Activated B cell treated with CpG ODN at 0.5 μM for 24 hours (primary cell): ENCODE measurements at places on chromosomes 2 and 18.

DNA sequence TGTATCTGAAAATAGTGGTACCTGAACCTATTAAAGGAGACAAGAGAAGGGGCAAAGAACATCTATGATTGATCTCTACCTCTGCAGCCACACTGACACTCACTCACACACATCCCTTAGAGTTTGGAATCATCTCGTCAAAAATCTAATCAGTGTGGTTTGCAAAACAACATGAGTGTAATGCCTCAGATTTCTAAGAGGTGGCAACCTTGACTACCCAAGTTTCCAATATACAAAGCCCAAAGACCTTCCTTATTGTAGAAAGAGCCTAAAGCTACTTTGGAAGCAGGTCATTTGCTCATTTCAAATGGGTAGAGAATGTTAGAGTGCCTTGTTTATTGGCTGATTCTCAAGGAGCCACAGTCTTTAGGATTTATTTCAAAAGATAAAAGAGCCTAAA, 444.9 kb downstream of the ARHGAP15 start:
- DNase-seq: no peak

GRCh38 chr2:230981704-230982103, 14.2 kb upstream of the SPATA3 start:
- DNase-seq: no peak

DNA sequence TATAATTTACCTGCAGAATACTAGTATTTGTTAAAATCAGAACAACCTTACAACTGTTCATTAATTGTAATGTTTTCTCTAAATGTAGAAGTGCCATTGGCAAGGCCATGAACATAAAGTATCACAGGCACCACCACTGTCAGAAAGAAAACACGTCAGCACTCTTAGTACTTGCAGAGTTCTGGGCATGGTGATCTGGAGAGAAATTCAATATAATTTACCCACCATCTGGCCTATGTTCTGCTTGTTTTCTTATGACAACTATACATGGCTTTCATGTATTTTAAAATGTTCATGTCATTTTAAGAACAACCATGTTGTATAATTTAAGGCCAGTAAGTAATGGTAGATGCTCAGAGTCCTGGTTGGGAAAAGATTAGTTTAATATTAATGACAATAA, 114.2 kb upstream of the SULT1C3 start:
- no peak for DNase-seq

- DNase-seq: no peak
Observed at GRCh38 chr2:166372046-166372445, 3.7 kb downstream of the SCN9A start.

- DNase-seq: no peak
Observed at GRCh38 chr2:46487667-46488335, 8.4 kb downstream of the TMEM247 start.

- DNase-seq: no peak
Observed at GRCh38 chr2:23446916-23447315, 61.9 kb downstream of the KLHL29 start.
